ENCODE measurements at places on chromosomes 1 and 21. TPM values are rescaled to one million over a fixed set of nuclear protein-coding genes. Genes with fewer than 3 reads are reported as not detected.

Gene COL24A1
- total RNA-seq = 0.27 TPM

DNA sequence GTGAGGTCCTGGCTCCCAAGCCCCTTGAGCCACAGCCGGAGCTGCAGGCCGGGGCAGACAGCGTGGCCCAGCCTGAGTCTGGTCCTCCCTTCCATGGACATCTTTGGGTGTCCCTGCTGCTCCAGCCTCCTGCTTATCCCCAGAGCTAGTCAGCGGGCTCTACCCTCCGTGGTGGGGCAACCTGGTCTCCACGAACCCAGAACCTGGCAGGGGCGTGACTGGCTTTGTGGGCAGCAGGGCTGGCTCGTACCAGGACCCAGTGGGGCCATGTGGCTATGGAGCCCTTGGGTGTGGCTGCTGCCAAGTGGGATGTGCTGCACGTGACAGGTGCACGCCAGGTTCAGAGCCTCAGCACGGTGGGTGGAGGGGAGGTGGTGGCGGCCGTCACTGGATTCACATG lies 18.3 kb downstream of the CFAP410 start:
- H3K27me3 ChIP-seq = no peaks in the 10 kb centered on the region
- H3K27ac ChIP-seq = no peak overlapping the region
- peaks cover 40% of the 10 kb centered on the region for H3K36me3 ChIP-seq
- no peaks in the 10 kb centered on the region for H3K4me1 ChIP-seq

Gene ARTN
- 1.0 TPM for total RNA-seq

Gene MROH9
- total RNA-seq = 0.40 TPM

GRCh38 chr21:45421071-45421845 lies 16.3 kb downstream of the COL18A1 start:
- no peaks in the 10 kb centered on the region for H3K36me3 ChIP-seq
- H3K4me1 ChIP-seq = peaks cover 38% of the 10 kb centered on the region
- H3K27me3 ChIP-seq = no peaks in the 10 kb centered on the region
- DNase-seq = peak; percentile 93
- H3K4me3 ChIP-seq = no peak overlapping the region

DNA sequence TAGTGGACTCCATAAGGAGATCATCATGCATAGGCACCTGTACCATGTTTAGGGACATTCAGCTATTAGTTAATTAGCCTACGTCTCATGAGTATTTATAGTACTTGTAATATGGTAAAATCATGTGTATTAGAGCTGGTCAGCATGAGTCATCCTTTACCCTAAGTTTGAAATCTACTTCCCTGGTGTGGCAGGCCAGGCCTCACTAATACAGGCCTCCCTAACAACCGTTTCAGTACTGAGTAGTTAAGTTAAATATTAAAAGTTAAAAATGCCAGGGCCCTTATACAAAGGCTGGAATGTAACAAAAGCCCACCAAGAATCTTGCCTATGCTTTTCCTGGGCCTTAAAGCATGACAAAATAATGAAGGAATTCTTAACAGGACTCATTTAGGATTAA lies 356.3 kb upstream of the DPYD start:
- no peaks in the 10 kb centered on the region for H3K36me3 ChIP-seq
- no peak for DNase-seq
- H3K4me1 ChIP-seq = no peaks in the 10 kb centered on the region
- no peak overlapping the region for H3K4me3 ChIP-seq
- H3K27me3 ChIP-seq = no peaks in the 10 kb centered on the region

GRCh38 chr1:169739980-169740379 lies 6.1 kb upstream of the SELE start:
- H3K27me3 ChIP-seq = no peaks in the 10 kb centered on the region
- H3K4me3 ChIP-seq = no peak overlapping the region
- H3K4me1 ChIP-seq = peaks cover 10% of the 10 kb centered on the region

DNA sequence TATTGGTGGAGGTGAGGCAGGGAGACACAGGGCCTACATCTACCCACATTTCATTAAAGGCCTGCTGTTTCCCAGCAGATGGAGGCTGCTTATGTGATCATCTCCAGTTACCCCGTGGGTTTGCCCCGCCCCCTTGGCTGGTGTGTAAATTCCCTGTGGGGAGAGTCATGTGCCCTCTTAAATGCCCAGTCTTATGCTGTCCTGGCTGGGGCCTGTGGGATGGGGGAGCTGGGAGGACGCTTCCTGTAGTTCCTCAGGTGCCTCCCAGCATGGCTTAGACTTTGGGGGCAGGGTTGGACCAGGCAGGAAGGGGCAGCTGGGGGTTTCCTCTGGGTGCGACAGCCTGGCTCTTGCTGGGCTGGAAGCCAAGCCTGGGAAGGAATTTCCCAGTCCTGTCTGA lies 15.5 kb upstream of the CITED4 start:
- no peaks in the 10 kb centered on the region for H3K36me3 ChIP-seq
- H3K4me1 ChIP-seq = peaks cover 15% of the 10 kb centered on the region
- no peak overlapping the region for H3K4me3 ChIP-seq
- DNase-seq = peak; percentile 96
- no peaks in the 10 kb centered on the region for H3K27me3 ChIP-seq
- peak overlapping the region; percentile 94 for H3K27ac ChIP-seq

DNA sequence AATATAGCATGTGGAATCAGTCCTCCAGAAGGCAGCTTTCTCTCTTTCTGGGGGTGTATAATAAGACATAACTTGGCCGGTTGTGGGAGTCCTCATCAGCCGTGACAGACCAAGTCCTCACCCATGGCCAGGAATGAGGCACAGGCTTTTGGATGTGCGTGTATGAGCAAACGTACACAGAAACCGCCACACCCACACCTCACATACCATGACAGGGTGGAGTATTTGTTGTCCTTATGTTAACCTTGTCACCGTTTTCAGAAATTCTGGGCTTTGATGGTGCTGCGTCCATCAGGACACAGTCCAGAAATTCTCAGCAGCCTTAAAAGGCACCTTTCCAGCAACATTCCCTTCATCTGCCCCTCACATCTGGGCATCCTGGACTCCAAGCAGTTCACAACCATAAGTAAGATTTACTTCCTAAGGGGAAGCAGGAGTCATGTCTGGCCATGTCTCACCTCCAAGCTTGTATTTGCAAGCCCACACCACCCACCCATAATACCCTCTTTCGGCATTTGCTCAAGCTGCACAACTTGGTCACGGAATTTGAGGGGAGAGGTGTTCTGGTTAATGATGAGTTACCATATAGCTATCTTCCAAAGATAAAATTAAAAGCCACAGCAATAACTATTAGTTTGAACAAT lies 12.4 kb downstream of the C1orf116 start:
- DNase-seq = no peak
- H3K4me3 ChIP-seq = no peak overlapping the region
- H3K27me3 ChIP-seq = no peaks in the 10 kb centered on the region

Gene CLCA1
- total RNA-seq = not detected

DNA sequence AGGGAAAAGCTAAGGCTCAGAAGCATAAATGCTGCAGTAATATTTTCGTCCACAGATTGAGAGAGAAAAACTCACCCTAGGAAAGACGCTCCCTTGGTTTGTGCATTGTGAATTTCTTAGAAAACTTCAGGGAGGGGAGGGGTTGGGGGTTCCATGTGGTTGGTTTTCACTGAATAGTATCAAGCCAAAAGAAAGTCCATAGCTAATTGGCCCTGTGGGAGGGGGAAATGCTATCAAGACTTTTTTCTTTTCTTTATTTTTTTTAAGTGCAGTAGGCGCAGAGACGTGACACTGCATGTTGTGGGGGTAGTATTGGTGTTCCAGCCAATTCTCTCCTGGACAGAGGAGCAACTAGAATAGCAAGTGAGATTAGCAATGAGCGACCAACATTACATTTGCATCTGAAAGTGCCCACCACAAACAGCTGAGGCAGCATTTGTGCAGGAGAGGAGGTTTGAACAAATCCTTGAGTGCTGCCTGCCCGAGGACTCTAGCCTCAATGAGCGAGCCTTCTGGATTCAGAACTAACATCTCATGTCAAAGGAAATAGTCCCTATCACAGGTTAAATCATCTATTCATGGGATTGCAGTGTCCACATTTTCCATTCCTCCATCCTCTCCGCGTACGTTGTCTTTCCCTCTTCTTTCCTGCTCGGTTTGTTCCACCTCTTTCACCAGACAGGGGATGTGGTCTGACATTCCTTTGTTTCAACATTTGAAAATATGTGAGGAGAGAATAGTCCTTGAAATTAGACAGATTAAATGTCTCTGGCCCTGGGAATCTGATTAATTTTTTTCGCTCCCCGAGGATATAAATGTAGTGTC lies 118.0 kb upstream of the MARK1 start:
- H3K36me3 ChIP-seq = no peaks in the 10 kb centered on the region
- H3K27ac ChIP-seq = no peak overlapping the region
- H3K4me3 ChIP-seq = no peak overlapping the region
- no peaks in the 10 kb centered on the region for H3K27me3 ChIP-seq
- DNase-seq = no peak
- no peaks in the 10 kb centered on the region for H3K4me1 ChIP-seq

DNA sequence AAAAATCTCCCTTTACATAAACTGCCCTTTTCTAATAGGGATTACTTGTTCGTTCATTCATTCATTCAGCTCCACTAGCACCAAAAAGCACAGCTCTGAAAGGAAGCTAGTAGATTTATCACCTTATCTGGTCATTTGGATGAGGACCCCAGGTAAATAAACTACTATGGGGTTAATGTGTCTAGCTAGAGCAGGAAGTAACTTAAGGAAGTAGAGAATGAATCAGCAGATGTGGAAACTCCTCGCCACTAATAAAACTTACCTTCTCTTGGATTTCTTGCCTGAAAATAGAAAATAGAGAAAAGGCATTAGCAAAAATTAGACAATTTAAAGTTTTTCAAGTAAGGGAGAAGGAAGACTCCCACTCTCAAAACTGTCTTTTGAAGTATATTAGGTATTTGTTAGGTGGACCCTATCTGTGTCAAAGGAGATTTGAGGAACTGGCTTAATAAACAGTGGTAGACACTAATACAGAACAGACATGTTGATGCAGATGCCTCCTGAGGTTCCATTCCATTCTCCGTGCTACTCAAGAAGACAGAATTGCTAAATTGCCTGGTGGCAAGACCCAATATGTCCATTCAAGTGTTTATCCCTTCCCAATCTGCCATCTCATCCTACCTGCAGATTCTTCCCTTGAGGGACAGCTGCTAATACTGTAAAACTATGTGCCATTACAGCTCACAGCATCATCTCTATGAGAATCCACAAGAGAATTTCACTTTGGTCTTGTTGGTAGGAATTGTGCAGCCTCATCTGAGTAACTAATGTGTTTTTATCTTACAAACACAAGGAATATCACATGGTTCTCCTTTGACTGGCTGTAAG lies 14.9 kb downstream of the SELL start:
- H3K27ac ChIP-seq = no peak overlapping the region
- no peaks in the 10 kb centered on the region for H3K36me3 ChIP-seq
- no peaks in the 10 kb centered on the region for H3K4me1 ChIP-seq
- DNase-seq = no peak

DNA sequence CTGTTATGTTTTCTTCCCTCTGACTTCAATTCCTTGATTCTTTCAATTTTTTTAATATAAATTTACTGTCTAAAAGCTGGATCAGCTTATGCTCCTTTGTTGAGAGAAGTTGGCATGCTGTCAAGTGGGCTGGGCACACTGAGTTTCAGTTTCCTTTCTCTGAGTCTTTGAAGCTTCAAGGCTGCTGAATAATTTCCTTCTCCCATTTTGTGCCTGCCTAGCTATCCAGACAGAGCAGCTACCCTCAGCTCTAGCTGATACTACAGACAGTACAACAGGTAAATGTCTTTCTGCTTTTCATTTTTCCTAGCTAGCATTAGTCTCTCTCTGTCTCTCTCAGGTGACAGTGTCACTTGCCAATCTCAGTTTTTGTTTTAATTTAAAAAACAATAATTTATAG lies at the start of gene IFI44:
IFI44 (plus strand) TSS at position 204 of the 400 bp plus-strand sequence. CDS start 365 bp downstream, outside the sequence.
- no peaks in the 10 kb centered on the region for H3K36me3 ChIP-seq
- peaks cover 11% of the 10 kb centered on the region for H3K4me1 ChIP-seq
- no peaks in the 10 kb centered on the region for H3K27me3 ChIP-seq
- H3K27ac ChIP-seq = peak within 1 kb of the TSS; percentile 60
- peak; percentile 92 for DNase-seq

Gene OR2L5
- total RNA-seq = not detected

DNA sequence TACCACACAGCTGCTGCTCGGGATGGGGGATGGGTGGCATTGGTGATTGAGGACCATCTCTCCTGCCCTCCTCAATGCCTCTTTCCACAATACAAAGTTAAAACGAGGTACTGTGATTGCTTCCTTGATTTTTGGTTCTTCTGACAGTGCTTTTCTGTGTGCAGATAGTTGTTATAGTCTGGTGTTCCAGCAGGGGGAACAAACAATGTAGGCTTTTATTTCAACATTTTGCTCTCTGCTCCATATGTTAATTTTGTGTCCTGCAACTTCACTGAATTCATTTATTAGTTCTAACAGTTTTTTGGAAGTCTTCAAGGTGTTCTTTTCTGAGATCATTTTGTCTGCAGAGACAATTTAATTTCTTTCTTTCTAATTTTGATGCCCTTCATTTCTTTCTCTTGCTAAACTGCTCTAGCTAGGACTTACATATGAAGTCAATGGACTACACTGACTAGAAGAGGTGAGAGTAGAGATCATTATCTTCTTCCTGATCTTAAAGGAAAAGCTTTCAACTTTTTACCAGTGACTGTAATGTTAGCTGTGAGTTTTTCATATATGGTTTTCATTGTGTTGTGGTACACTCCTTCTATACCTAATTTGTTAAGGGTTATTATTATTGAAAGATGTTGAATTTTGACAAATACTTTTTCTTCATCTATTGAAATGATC lies 45.4 kb downstream of the TNFSF18 start:
- no peaks in the 10 kb centered on the region for H3K27me3 ChIP-seq
- H3K4me1 ChIP-seq = no peaks in the 10 kb centered on the region
- no peak overlapping the region for H3K27ac ChIP-seq
- H3K36me3 ChIP-seq = no peaks in the 10 kb centered on the region
- no peak for DNase-seq

Gene SYCP1
- not detected for total RNA-seq

Gene OPTC
- not detected for total RNA-seq

GRCh38 chr1:91778964-91779363 lies 107.0 kb downstream of the TGFBR3 start:
- H3K36me3 ChIP-seq = no peaks in the 10 kb centered on the region
- no peak overlapping the region for H3K4me3 ChIP-seq
- no peaks in the 10 kb centered on the region for H3K27me3 ChIP-seq
- no peak overlapping the region for H3K27ac ChIP-seq
- H3K4me1 ChIP-seq = peaks cover 27% of the 10 kb centered on the region

GRCh38 chr21:35528116-35529042 lies 479.3 kb upstream of the RUNX1 start:
- peak; percentile 42 for DNase-seq
- H3K4me1 ChIP-seq = peaks cover 15% of the 10 kb centered on the region
- H3K36me3 ChIP-seq = no peaks in the 10 kb centered on the region
- H3K4me3 ChIP-seq = no peak overlapping the region
- peak overlapping the region; percentile 33 for H3K27ac ChIP-seq
- no peaks in the 10 kb centered on the region for H3K27me3 ChIP-seq

Gene GBP4
- total RNA-seq = 10.1 TPM

Gene PRMT6
- 22.2 TPM for total RNA-seq

GRCh38 chr1:20058531-20058930 lies 11.5 kb upstream of the PLA2G5 start:
- DNase-seq = no peak
- H3K36me3 ChIP-seq = no peaks in the 10 kb centered on the region
- no peaks in the 10 kb centered on the region for H3K4me1 ChIP-seq
- H3K4me3 ChIP-seq = no peak overlapping the region
- no peaks in the 10 kb centered on the region for H3K27me3 ChIP-seq
